Left renal pelvis (tissue), 4 donors: ENCODE measurements at places on chromosomes 7 and 10. TPM values are rescaled to one million over a fixed set of nuclear protein-coding genes. Genes with fewer than 3 reads are reported as not detected.

Gene LBX1
- polyA plus RNA-seq = not detected

Gene COL1A2
- 1,292 TPM for polyA plus RNA-seq

DNA sequence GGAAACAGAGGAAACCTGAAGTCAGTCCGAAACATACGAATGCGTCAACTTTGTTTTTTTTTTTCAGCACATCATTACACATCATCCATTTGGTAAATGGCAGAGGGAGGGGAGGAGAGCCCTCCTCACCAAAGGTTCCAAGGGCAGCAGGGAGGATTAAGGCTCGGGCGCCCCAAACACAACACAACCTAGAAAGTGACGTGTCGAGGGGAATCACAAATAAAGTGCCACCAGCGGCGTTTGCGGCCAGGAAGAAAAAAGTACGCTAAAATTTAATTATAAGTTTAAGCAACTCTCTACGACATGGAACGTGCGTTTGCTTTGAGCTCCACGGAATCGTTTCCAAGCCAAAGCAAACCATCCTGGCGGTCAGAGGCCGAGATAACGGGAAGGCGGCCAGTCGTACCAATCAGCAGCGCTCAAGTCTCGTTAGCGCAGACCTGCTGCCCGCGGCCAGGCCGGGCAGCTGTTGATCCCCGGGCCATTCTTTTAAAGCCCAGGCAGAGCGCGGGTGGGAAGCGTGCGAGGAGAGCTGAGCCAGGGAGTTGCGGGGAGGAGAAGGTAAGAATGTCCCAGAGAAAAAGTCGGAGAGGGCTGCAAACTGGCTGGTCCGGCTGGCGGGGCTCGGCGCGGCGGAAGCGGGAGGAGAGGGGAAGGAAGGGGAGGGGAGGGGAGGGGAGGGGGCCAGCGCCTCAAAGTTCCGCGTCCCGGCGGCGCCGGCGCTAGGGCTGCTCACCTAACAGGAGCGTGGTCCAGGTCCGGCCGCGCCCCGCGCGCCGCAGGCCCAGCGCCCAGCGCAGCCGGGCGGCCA, 719 bp downstream of the DPY19L1 start:
- peak; percentile 33 for DNase-seq

DNA sequence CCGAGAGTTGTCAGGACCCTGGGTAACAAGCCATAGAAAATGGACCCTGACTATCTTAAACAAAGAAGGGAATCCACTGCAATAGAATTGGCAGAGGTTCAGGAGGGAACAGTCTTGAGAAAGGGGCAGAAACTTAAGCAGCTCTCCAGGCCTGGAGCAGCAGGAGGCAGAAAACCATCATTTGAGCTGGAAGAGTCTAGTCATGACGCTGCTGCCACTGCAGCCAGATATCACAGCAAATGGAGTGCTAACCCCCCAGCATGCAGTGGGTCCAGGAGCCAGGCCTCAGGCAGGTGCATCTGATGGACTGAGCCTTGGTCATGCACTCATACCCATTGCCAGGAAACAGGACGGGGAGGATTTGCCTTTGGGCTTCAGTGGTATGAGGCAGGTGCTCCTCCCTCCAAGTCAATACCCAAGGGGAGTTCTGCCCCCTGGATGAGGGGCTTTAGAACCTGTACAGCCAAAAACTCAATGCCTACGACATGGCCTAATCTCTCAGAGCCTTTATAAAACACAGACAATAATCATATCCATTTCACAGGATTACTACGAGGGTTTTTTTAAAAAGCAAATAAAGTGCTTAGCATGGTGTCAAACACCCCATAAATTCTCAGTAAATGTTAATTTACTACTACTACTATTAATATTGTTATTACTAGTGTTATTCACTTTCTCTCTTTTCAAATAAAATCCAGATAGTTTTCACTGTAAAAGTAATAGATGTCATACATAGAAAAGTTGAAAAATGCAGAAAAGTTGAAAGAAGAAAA, 30.7 kb downstream of the DUSP5 start:
- no peak for DNase-seq

DNA sequence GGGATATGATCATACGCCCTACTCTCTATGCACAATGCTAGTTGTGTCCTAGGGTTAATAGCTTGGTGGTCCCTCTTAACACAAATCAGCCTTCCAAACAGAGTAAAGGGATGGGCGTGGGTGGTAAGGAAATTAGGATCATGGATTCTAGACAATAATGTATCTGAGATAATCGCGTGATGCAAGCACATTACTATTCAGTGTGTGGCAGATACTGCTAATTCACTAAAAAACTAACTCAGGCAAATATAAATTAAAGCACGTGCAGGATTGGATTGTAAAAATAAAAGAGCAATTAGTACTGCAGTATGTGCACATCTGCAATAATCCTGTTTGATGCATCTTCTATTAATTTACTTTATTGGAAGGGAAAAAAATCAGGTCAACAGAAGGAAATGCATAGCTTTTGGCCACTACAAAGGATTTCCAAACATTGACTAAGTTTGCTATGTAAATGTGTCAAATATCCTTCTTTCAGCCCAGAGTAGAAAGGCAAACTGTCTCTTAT, 22.0 kb downstream of the TWIST1 start:
- no peak for DNase-seq

GRCh38 chr10:72694476-72695369, 2.8 kb downstream of the MCU start:
- DNase-seq = no peak
